NCI-H510A (cell line): ENCODE measurements at places on chromosomes 12 and 14.

- DNase-seq: no peak
These were observed 340.7 kb upstream of the DDHD1 start for GRCh38 chr14:53493860-53494259.

GRCh38 chr12:75863533-75863932 lies 168.0 kb downstream of the PHLDA1 start:
- no peak for DNase-seq

DNA sequence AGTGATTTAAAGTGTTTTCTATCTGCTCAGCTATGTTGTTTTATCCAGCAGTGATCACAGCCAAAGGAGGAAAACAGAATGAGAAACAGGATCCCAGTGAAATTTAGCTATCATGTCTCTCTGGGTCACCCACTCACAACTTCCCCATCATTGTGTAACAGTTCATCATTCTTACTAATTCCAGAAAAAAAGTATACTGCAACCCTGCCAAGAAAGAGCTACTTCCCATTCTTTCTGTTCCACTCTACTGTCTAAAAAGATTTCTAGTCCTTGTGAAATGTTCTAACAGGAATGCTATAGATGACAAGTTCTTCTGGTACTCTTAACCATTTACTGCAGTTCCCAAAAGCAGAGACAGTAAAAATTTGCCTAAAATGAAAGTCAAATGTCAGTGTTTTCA lies 39.2 kb upstream of the CD163 start:
- no peak for DNase-seq

DNA sequence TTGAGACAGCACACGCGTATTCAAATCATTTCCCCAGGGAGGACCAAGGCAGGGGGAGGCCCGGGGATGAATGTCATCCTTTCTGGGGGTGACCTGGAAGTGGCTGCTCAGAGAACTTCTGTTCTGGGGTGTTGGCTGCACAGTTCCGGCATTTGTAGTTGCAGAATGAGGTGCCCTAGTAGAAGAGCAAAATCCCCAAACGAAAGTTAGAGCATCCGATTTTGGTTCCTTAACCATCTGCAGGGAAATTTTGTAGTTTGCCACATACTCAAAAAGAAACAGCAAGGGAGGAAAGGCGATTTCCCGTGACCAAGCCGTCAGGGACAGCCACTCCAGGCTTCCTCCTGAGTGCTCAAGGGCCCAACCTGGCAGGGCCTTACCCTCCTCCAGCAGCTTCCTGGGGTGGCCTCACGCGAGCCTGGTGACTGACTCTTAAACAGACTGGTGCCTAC lies 13.0 kb upstream of the TRAF3 start:
- DNase-seq: no peak

DNA sequence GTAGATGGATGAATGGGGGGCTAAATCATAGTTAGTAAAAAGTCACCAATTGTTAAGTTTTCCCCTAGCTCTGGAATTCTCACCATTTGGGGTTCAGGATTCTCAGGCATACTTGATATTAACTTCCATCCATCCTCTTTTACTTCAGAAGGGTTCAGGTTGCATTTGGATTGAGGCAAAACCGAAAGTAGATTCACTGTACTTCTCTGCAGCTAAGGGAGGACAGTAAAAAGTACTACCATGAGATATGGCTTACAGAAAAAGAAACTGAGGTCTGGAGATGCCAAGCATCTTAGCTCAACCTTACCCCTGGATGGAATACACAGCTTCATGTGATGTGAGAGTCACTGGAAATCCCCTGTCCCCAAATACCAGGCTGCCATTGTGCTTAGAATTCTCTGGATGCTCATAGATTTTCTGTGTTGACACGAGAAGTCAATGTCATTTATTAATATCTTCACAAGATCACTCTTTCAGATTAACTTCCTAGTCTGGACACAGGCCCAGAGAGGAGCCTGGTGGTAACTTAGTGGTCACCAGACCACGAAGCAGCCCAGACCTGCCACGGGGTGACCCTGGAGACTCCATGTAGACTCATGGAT lies 87.1 kb downstream of the SSPN start:
- DNase-seq: no peak

GRCh38 chr12:101799774-101800173 lies 31.0 kb downstream of the GNPTAB start:
- DNase-seq: no peak

GRCh38 chr14:89947344-89947743 lies 7.2 kb downstream of the EFCAB11 start:
- peak; percentile 35 for DNase-seq

DNA sequence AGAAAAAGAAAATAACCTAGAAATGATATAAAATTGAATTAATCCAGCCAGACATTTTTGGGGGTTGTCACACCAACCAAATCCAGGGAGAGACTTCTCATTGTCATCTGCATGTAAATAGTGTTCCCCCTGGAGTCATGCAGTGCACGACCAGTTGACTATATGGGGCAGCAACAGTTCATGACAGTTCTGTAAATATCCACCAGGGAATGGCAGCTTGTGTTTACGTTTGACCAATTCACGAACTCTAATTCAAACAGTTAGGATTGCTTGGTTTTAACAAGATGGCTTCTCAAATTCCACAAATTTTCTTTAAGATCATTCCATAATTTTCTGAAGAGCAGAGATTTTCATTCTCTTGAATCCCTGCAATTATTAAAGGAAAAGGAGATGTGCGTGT lies 43.4 kb upstream of the DUSP6 start:
- DNase-seq: no peak

DNA sequence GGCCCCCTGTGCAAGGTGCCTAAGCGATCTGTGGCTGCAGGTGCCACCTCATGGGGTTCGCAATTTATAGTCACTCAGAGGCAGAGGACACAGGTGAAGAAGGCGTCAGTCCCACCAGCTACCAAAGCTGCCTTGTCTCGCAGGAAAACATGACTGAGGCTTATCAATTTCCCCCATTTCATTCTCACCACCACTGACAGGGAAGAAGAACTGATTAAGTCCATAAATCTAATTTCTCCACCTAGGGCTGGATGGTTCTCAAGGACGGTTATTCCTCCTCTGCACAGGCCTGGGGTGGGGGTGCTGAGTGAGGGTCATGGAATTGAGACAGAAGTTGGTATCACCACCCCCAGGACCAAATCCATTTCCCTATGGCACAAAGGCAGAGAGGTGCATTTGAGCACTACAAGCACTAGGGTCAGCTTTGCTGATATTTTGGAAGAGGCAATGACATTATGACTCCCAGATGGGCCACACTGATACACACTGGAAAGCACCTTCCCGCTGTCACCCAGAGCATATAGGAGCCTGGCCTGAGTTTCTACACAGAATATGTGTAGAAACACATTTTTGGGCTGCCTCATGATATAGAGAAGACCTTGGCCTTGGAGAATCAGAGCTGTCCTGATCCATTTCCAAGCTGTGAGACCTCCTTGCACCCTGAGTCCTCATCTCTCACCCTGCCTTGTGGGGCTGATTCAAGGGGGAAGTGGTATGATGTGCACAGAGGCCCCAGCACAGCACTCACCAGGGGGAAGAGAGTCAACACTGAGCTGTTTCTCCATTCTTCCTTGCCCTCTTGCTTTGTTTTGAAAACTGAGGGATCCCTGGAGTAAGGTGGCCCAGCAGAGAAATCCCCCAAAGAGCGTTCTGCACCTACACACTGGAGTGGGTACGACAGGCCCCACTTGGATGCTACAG lies 59.4 kb downstream of the PITPNM2 start:
- DNase-seq: no peak
